ENCODE measurements at places on chromosomes 16 and 17. TPM values are rescaled to one million over a fixed set of nuclear protein-coding genes. Genes with fewer than 3 reads are reported as not detected.

ZNHIT3 gene
- total RNA-seq: 29.0 TPM

DHX8 gene
- 50.8 TPM for total RNA-seq

KRTAP3-2 gene
- not detected for total RNA-seq

SOX9 gene
- 5.4 TPM for total RNA-seq

ZDHHC1 gene
- total RNA-seq: 11.1 TPM

LPCAT2 gene
- 32.8 TPM for total RNA-seq

KRTAP9-4 gene
- not detected for total RNA-seq

LGALS9C gene
- not detected for total RNA-seq

FMNL1 gene
- total RNA-seq: 62.3 TPM

NGFR gene
- 0.78 TPM for total RNA-seq

ZNF75A gene
- 26.1 TPM for total RNA-seq

ZPBP2 gene
- not detected for total RNA-seq

SDK2 gene
- total RNA-seq: 2.3 TPM

GRCh38 chr16:77231047-77231446 is 31.8 kb downstream of the SYCE1L start:
- no peak for DNase-seq

GRCh38 chr17:64378890-64379354 is 11.7 kb downstream of the PECAM1 start:
- peak; percentile 6 for DNase-seq

- no peak for DNase-seq
Measured at GRCh38 chr16:1746693-1747195, 24.6 kb downstream of the NME3 start.

GRCh38 chr17:57636985-57637665 is 108.0 kb downstream of the CCDC182 start:
- no peak for DNase-seq

GRCh38 chr17:47712330-47713023 is 18.5 kb downstream of the TBKBP1 start:
- no peak for DNase-seq

- DNase-seq: no peak
Measured at GRCh38 chr17:17170346-17170985, 35.7 kb downstream of the PLD6 start.

DNA sequence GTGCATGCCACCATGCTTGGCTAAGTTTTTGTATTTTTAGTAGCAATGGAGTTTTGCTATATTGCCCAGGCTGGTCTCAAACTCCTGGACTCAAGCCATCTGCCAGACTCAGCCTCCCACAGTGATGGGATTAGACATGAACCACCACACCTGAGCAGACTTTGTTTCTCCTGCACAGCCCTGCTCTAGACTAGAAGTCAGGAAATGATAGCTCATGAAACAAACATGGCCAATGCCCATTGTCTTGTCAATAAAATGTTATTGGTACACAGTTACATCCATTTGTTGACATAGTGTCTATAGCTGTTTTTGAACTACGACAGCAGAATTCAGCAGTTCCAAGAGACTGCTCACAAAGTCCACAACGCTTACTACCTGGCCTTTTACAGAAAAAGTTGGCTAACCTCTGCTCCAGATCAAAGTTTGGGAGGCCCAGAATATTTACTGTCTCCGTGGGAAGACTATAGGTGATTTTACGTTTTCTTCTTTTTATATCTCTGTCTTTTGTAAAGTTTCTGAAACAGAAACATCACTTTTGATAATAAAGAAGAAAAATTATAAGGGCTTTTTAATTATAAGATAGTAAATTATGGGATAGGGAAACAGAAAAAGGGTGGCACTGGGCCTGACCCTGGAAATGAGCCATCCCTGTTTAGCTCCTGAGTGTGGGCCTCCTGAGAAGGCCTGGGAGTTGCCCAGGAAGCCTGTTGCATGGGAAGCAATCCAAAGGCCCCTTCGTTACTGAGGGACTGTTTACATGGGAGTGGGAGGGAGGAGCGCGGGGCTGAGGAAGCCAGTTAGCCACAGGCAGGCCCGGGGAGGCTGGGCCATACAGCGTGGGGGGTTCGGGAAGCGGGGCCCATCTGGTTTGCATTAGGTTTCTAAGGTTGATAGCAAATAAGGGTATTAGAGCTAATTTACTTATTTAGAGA is 201.5 kb downstream of the IRF8 start:
- DNase-seq: no peak

GRCh38 chr17:34357398-34357797 is 1.1 kb downstream of the CCL13 start:
- no peak for DNase-seq

DNA sequence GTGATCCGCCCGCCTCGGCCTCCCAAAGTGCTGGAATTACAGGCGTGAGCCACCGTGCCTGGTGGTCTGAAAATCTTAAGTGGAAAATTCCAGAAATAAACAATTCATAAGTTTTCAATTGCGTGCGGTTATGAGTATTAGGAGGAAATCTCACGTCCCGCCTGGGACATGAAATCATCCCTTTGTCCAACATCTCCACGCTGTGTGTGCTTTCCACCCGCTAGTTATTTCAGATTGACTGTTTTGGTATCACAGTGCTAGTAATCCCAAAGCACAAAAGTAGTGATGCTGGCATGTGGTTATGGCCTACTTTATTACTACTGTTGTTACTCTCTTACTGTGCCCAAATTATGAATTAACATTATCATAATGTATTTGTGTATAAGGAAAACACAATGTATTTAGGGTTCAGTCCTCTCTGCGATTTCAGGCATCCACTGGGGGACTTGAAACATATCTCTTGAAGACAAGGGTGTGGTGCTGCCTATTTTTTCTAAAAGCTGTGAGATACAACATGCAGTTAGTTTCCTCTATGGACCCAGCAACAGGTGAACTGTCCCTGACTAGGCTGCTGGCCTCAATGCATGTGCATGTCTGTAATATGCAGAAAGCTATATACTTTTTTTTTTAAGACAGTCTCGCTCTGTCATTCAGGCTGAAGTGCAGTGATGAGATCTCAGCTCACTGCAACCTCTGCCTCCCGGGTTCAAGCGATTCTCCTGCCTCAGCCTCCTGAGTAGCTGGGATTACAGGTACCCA is 32.3 kb downstream of the SLC47A1 start:
- DNase-seq: no peak

GRCh38 chr16:2238150-2238837 is 2.0 kb downstream of the DNASE1L2 start:
- DNase-seq: no peak

GRCh38 chr17:71055128-71055527 is 885.8 kb downstream of the KCNJ2 start:
- no peak for DNase-seq

DNA sequence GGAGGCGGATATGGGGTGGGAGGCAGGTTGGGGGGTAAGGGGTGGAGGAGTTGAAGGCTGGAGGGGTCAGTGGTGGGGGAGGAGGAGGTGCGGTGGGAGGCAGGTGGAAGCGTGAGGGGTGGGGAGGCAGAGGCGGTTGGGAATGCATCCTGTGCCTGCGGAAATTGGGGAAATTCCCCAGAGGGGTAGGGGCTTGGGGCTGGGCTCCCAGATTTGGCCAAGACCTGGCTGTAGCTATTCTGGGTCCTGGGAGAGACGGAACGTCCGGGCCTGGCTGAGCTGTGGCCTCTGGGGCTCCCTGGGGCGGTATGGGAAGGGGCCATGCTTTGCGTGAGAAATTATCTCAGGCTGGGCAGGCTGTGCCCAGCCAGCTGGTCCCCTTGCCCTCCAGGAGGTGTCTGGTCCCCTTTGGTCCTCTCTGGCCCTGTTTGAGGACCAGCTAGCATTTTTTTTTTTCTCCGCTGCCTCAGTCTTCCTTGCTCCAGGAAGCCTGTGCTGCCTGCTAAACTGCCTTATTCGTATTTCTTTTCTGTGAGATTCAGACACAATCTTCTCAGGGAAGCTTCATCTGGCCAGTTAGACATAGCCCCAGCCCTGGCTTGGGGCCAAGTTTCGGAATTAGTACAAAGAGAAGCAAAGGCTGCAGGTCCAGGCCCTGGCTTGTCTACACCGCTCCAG is 7.3 kb upstream of the TRPV2 start:
- no peak for DNase-seq

- no peak for DNase-seq
Measured at GRCh38 chr17:80779961-80780380, 211.7 kb upstream of the CHMP6 start.

- DNase-seq: no peak
Measured at GRCh38 chr17:76499267-76499667, 2.0 kb downstream of the RHBDF2 start.

DNA sequence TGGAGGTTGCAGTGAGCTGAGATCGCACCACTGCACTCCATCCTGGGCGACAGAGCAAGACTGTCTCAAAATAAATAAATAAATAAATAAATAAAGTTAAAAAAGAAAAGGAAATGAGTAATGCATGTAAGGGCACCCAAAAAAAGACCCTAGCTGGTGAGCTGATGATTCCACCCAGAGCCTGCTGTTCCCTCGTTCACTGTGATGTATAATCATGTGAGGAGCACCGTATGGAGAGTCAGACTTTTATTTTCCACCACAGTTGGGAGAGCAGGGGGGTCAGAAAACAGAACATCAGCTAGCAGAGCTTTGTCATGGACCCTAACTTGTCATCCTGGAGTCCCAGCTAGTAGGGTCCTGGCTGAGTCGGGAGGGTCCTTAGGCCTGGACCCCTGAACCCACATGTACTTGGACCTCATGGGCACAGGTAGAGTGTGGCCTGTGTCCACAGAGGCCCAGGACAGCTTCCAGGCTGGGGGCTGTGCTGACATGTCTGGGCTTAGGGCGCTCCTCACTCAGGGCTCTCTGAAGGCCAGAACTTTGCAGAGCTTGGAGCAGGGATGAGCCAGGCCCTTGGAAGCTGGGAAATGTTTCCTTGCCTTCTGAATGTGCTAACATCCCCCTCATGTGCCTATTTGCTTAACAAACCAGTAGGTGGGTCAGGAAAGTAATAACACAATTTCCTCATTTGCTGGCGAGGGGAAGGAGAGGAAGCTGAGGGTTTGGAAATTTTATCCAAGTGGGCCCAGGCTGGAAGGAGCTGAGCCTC is 18.8 kb upstream of the LASP1NB start:
- no peak for DNase-seq

DNA sequence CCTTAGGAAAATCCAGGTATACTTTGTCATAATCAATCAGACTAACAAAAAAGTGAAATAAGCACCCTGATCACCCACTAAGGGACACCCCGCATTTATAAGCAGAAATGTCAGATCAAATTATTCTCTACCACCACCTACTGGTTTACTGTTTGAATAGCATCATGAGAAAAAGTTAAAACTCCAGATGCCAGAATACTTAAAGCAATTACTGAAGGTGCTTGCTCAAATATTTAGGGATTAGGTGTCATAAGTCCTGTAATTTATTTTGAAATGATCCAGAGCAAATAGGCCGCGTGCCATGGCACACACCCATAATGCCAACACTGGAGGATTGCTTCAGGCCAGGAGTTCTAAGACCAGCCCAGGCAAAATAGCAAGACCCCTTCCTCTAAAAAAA is 2.3 kb downstream of the TOP2A start:
- DNase-seq: no peak

DNA sequence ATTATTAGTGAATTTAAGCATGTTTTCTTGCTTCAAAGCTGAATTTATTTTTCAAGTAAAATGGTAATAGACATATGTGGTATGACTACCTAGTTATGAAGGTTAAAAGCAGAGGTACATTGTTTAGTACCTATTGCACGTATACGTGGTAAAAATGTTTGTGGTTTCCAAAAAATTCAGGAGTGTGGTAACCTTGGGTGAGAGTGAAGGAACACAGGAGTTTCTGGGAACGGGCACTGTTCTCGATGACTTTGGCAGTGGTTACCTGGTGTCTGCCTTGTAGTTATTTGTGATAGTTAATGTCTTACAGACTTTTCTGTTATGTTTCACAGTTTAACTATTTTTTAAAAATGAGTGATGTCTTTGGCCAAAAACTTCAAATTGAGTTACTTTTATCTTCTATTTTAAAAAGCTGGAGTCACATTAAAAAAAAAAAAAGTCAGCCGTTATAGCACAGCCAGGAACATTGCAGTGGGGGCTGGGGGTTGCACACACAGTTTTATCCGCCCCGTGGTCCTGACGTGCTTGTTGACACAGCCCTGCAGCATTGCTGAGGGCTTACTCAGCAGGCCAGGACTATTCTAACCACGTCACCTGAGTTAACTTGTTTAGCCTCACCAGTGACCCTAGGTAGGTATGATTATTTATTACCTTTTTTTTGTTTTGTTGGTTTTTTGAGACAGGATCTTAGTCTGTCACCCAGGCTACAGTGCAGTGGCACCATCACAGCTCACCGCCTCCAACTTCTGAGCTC is 10.9 kb downstream of the JPT2 start:
- DNase-seq: peak; percentile 78

GRCh38 chr17:77449908-77450741 is 309.4 kb downstream of the SEC14L1 start:
- no peak for DNase-seq

DNA sequence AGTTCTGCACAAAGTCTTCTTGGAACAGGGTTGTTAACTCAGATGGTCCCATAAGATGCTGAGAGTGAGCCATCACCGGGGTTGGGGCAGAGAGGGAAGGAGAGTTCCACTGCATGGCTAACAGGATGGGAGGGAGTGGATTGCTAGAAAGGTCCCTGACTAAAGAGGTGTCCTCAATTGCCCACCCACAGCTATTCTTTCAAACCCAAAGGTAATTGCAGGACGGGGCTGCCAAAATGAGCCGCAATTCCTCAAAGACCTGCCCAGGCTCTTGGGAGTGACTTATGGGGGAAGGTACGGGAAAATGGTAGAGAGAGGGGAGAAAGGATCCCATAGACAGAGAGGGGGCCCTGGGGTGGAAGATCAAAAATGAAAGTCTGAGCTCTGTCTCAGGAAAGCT is 60.4 kb downstream of the DYNLRB2 start:
- DNase-seq: no peak

- DNase-seq: no peak
Measured at GRCh38 chr17:50021681-50022370, 26.8 kb upstream of the DLX3 start.

GRCh38 chr16:51167170-51167895 is 16.3 kb upstream of the SALL1 start:
- no peak for DNase-seq

DNA sequence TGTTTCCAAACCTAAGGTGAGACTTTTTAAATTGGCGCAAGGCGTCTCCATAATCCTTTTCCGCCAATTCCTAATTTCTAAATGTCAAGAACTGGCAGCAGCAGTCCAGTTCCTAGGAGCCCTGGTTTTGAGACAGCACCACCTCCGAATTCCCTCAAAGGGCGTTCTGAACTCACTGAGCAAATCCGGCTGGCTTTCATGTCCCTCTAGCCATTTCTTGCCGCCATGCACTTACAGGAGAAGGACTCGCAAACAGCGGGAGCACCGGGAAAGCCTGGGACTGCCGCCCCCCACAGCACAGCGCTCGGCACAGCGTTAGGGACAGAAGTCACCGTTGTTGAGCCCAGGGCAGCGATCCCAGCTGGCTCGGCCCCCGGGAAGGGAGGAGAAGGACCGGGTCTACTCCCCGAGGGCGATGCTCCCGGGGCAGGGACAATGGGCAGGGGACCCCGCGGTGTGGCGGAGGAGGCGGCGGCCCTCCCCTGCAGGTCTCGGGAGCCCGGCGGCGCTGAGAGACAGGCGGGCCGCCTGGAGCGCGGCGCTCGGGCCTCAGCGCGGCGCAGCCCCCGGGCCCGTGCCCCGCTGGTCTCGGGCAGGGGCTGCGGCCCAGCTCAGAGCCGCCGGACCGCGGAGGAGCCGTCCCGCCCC is 545 bp downstream of the ARHGAP17 start:
- peak; percentile 76 for DNase-seq

All from upper lobe of right lung (tissue), 1 donor.